ENCODE measurements at places on chromosomes 12 and 14. TPM values are rescaled to one million over a fixed set of nuclear protein-coding genes. Genes with fewer than 3 reads are reported as not detected.

Gene TAS2R30
- total RNA-seq = 2.9 TPM

Gene ATP5F1B
- total RNA-seq = 504 TPM

Gene SLC25A21
- total RNA-seq = 0.57 TPM

Gene ASPG
- not detected for total RNA-seq

Gene SLC38A4
- 4.2 TPM for total RNA-seq

Gene DYRK4
- 85.3 TPM for total RNA-seq

Gene GNB3
- total RNA-seq = 0.92 TPM

Gene WNT1
- total RNA-seq = not detected

Gene SMIM41
- total RNA-seq = 9.8 TPM

Gene KERA
- total RNA-seq = not detected

Gene BMAL2
- 21.4 TPM for total RNA-seq

Gene GLT1D1
- total RNA-seq = not detected

Gene SLC17A8
- total RNA-seq = not detected

Gene DCAF5
- 11.0 TPM for total RNA-seq

Gene ALDH1L2
- total RNA-seq = 44.7 TPM

Gene KRT72
- total RNA-seq = not detected

Gene RHOJ
- 3.4 TPM for total RNA-seq

Gene PPP1R1A
- total RNA-seq = not detected

Gene DENR
- 25.6 TPM for total RNA-seq

Gene FAM186B
- total RNA-seq = 0.28 TPM

Gene CLEC4A
- total RNA-seq = 0.28 TPM

Gene PRR4
- 0.37 TPM for total RNA-seq

Gene GRIN2B
- 0.14 TPM for total RNA-seq

Gene RGS6
- not detected for total RNA-seq

Gene TAS2R50
- 2.4 TPM for total RNA-seq

Gene ADCY4
- total RNA-seq = 5.3 TPM

Gene KRT71
- not detected for total RNA-seq

Gene CISTR
- total RNA-seq = not detected

Gene C14orf119
- 58.2 TPM for total RNA-seq

Data from smooth muscle cell of bladder (primary cell).